ENCODE measurements at places on chromosomes 5 and 9.

DNA sequence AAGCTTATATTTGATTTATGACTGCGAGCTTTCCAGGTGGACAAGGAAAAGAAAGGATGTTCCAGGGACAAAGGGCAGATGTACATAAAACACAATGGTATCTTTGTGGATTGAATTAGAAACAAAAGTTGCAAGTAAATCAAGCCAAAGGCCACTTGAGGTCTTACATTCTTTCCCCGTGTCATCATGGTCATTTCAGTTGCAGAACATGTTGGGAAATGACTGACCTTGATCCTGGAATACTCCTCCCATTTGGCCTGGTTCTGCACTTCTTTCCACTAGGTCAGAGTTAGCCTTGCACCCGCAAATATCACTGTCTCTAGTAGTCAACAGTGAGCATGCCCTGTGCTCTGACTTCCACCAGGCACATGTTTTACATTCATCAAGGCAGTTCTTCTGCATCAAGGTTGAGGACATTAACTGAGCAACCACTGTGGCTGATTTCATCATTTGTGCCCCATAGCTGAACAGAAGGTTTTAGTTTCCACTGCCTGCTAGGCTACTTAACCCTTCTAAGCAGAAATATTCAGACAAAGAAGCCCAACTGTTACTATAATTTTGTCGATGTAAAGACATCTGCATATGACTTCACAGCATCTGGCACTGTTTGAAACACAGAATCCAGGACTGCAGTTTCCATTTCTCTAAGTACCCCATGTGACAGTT is 1161.7 kb upstream of the DMAC1 start:
- no peak for DNase-seq

DNA sequence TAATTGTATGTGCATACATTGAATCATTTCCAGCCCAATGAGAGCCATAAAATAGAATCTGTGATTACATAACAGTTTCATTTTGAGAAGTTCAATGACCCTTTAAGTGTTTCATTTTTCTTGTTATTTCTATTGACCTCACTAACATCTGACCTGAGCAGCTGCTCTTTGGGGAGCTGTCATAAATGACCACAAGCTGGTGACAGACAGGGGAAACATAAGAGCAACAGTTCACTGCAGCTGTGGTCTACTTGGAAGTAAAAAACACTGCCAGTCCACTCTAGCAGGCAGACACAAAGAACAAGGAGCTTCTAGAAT is 265.4 kb downstream of the DTWD2 start:
- DNase-seq: no peak

GRCh38 chr9:32886021-32886420 is 102.7 kb downstream of the TMEM215 start:
- DNase-seq: no peak

GRCh38 chr5:138927979-138928378 is 52.8 kb upstream of the LRRTM2 start:
- DNase-seq: no peak

GRCh38 chr5:81232464-81233079 is 550 bp upstream of the CKMT2 start:
- DNase-seq: no peak

- DNase-seq: peak; percentile 32
Observed at GRCh38 chr5:36305571-36306326, 4.0 kb upstream of the RANBP3L start.

DNA sequence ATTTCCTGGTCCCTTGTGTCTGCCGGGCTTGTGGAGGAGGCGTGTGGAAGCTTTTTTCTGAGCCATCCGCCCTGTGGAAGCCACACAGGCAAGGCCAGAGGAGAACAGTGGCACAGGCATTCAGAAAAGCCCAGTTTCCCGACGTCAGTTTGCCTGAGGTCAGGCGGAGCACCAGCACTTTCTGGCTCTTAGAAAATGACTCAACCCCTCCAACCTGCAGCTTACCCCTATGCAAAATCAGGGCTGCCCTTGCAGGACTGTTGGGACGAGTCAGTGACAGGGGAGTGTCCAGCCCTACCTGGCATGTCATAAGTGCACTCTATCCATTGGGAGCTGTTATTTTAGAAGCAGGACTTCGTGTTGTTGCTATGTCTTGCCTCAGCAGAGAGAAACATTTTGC is 216.0 kb downstream of the NR3C1 start:
- DNase-seq: peak; percentile 23

- DNase-seq: peak; percentile 54
Observed at GRCh38 chr5:134070725-134071613, 43.5 kb upstream of the TCF7 start.

Measured in activated CD4-positive, alpha-beta T cell treated with anti-CD3 and anti-CD28 coated beads, Interleukin-2, Interleukin-6, amounts not matched to agents 100 ng/mL and 50 ng/mL, durations not matched to agents 16 hours and 8 hours (primary cell).